Esophagus mucosa (tissue), 1 donor: ENCODE measurements at places on chromosomes 2 and 18. TPM values are rescaled to one million over a fixed set of nuclear protein-coding genes. Genes with fewer than 3 reads are reported as not detected.

The DLGAP1 gene
- total RNA-seq = 0.28 TPM

The INPP5D gene
- total RNA-seq = 6.2 TPM

The SCG2 gene
- 0.12 TPM for total RNA-seq

The NUP35 gene
- 14.2 TPM for total RNA-seq

The ZRANB3 gene
- total RNA-seq = 4.5 TPM

The SLC9A4 gene
- 0.08 TPM for total RNA-seq

The GLI2 gene
- 0.72 TPM for total RNA-seq

The MAPK4 gene
- total RNA-seq = 0.12 TPM

The TCF7L1 gene
- total RNA-seq = 4.5 TPM

The GCG gene
- not detected for total RNA-seq

The THSD7B gene
- total RNA-seq = 0.88 TPM

The CD8B2 gene
- total RNA-seq = not detected

The RAPH1 gene
- 27.7 TPM for total RNA-seq

The EMILIN2 gene
- 1.4 TPM for total RNA-seq

The RSAD2 gene
- total RNA-seq = 1.6 TPM

The RAB10 gene
- total RNA-seq = 455 TPM

The KCNF1 gene
- not detected for total RNA-seq

The BMP10 gene
- total RNA-seq = not detected

The DSG2 gene
- total RNA-seq = 22.4 TPM

The AOX1 gene
- total RNA-seq = 5.2 TPM

The TRAK2 gene
- 7.5 TPM for total RNA-seq

The POTEI gene
- total RNA-seq = not detected

The RALB gene
- 81.2 TPM for total RNA-seq

The CEBPZ gene
- 30.8 TPM for total RNA-seq

The CDKL4 gene
- total RNA-seq = 0.28 TPM

The CAPN14 gene
- 191 TPM for total RNA-seq

The IL1R2 gene
- 19.0 TPM for total RNA-seq

The LIMS1 gene
- total RNA-seq = 29.1 TPM

The RUFY4 gene
- total RNA-seq = 0.12 TPM

The MRPL30 gene
- 25.7 TPM for total RNA-seq

The LYPD6 gene
- total RNA-seq = 0.96 TPM

The PSTPIP2 gene
- 4.7 TPM for total RNA-seq

The SLC9A2 gene
- total RNA-seq = 0.20 TPM

The PLCL1 gene
- total RNA-seq = 0.20 TPM

The MCFD2 gene
- total RNA-seq = 53.3 TPM

The DLX1 gene
- not detected for total RNA-seq

The ANO7 gene
- 0.12 TPM for total RNA-seq
